ENCODE measurements at places on chromosomes 2 and 18. TPM values are rescaled to one million over a fixed set of nuclear protein-coding genes. Genes with fewer than 3 reads are reported as not detected.

DNA sequence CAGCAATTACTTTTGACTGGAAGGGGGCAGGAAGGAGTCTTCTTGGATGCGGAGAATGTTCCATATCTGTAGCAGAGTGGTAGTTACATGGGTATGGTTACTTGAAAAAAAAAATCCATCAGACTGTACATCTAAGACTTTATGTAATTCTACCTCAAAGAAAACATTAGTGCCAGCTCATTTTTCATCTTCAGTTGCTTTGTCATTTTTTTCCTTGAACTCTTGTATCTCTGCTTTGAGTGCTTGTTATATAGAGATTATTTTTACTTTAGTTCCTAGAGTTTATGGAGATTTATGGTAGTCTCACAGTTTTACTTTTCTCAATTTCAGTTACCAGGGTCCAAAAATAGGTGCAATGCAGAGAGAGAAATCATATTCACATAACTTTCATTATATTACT, 60.0 kb upstream of the ITSN2 start:
- DNase-seq = no peak

DNA sequence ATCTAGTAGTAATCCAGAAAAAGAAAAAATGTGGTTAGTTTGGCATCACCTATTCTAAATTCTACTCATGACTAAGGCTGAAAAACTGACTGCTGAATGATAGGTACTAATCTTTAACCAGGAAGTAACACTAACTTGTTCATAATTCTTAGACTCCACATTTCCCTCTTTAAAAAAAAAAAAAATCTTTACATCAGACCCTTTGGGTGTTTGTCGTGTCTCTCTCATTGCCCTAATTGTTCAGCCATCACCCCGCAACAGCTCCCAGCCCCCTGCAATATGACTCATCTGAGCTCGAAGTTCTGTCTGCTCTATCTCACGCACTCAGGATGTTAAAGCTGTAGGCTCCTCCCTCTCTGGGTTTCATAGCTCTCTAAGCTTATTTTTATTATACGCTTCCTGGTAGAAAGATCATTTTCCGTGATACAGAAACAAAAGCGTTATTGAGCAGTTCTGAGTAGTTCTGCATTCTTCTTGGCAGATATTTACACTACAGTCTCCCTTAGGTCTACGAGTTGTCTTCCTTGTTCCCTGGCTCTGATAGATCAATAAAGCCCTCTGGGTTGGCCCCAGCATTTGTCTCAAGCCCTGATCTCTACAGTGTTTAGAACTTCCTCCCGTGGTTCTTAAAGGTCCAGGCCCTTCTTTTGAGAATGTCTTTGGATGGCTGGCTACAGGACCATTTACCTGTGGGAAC, 95.6 kb downstream of the TNFRSF11A start:
- DNase-seq = peak; percentile 73

DNA sequence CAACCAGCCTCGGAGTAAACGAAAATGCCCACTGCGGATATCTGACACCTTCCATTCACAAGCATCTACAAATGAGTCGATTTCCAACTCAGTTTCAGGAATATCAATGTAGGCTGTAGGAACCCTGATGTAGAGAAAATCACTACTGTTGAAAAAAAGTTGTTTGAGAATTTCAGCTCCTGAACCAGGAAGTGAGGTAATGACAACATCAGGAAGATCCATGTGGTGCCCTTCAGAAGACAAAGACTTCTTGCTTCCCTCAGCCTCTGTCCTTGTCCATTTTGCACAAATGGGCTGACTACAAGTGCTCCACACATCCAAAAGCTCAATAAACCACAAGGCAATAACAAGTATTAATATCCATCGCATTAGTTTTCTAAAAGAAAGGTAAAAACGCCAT, 4.7 kb downstream of the DSEL start:
- DNase-seq = no peak

DNA sequence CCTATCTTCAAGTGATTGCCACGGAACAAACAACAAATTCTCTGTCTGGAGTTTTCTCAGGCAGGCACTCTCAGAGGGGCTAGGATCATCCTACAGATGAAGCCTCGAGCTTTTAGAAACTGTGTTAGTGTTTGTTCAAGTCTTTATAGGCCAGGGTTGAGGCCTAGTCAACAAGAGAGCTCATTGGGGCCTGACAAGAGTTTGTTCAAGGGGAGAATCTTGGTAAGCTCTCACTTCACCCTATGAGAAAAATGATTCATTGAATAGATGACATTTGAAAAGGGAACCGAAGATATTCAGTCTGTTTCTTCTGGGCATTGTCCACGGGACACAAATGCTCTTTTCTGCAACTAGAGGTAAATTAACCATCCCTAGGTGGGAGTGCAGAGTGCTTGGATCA, 476.9 kb downstream of the PTPRM start:
- DNase-seq = no peak

POTEE gene
- total RNA-seq = 0.13 TPM

ALLC gene
- not detected for total RNA-seq

RHOB gene
- total RNA-seq = 616 TPM

- DNase-seq = no peak
Measured at GRCh38 chr2:23241611-23242245, 143.3 kb upstream of the KLHL29 start.

DNA sequence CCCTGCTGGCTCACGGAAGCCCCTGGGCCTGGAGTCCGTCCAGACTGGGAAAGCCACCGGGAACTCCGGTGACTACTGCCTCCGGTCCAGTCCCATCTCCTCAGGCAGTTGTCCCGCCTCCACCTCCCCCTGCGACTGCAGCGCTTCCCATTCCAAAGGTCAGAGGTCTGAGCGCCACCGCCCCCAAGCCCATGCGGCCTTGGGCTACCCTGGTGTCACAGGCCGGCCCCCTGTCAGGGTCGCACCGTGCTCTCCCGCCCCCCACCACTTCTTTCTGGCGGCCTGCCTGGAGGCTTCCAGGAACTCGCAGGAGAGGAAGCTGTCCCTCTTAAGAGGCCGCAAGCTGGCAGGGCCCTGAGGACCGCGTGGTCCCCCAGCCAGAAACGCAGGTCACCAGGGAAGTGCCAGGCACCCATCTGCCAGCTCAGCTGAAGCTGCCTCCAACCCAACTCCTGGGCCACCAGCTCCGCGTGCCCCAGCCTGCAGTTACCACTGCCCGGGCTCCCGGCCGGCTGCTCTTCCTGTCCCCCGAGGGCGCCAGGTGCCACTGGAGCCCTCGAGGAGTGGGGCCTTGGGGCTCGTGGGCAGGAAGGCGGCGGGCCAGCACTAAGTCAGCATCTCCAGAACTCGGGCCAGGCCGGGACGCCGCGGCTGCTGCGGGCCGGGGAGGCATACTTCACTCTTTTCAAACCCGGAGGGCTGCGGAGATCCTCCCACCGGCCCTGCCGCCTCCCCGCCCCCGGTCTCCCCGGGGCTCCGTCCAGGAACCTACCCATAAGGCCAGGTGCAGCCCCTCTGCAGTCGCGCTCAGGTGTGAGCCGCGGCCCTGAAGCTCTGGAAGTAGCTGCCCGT, 83.3 kb upstream of the POMC start:
- DNase-seq = peak; percentile 72

- no peak for DNase-seq
Measured at GRCh38 chr2:96950381-96951124, 35.8 kb downstream of the FAM178B start.

GRCh38 chr2:19800796-19801195, 101.0 kb downstream of the TTC32 start:
- no peak for DNase-seq

DNA sequence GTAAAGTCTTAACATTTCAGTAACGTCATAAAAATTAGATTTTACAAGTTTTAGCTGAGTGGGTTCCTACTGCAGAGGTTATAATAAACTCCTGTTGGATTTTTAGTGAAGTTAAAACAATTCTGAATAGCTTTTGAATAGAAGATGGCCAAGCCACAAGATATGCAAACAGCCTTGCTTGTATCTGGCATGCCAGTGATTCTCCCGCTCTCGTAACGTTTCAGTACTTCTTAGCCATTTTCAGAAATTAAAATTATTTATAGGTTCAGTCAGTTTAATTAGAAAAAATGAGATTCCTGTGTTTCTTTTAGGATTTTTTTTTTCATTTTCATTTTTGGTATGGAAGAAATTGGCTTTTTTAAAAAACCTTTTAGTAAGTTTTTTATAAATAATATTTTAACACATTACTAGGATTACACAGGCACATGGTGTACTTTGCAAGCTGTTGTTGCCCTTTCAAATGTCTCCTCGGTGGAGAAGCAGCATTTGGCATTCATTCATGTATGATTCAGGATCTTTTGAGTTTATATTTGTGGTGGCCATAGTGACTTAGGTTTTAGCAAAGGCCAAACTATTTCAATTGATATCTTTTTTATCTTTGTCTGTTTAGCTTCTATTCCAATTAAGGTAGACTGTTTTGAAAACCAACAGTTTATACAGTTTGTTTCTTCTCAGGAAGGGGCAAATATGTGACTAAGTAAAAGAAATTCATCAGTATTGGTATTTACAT, 30.6 kb upstream of the RND3 start:
- DNase-seq = no peak

DNA sequence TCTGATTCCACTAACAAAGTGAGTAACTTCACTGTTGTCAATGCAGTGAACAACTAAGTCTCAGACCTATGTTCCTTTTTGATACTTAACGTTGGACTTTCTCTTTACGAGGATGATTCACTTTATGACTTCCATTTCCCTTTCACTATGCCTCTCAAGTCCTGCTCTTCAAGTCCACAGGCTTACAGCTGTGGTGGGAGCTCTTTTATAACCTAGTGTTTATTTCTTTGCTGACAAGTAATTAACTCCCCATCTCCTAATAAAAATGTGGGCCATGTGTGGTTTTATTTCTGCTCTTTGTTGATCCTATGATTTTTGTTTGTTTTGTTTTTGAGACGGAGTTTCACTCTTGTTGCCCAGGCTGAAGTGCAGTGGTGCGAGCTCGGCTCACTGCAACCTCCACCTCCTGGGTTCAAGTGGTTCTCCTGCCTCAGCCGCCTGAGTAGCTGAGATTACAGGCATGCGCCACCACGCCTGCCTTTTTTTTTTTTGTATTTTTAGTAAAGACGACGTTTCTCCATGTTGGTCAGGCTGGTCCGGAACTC, 142.1 kb downstream of the USP34 start:
- peak; percentile 38 for DNase-seq

GRCh38 chr2:43539436-43539835, 56.4 kb downstream of the THADA start:
- no peak for DNase-seq

GRCh38 chr18:46652372-46652771, 4.6 kb downstream of the LOXHD1 start:
- no peak for DNase-seq

GRCh38 chr18:67385455-67385854, 131.1 kb downstream of the DSEL start:
- no peak for DNase-seq
